ENCODE measurements at places on chromosomes 3 and 15.

DNA sequence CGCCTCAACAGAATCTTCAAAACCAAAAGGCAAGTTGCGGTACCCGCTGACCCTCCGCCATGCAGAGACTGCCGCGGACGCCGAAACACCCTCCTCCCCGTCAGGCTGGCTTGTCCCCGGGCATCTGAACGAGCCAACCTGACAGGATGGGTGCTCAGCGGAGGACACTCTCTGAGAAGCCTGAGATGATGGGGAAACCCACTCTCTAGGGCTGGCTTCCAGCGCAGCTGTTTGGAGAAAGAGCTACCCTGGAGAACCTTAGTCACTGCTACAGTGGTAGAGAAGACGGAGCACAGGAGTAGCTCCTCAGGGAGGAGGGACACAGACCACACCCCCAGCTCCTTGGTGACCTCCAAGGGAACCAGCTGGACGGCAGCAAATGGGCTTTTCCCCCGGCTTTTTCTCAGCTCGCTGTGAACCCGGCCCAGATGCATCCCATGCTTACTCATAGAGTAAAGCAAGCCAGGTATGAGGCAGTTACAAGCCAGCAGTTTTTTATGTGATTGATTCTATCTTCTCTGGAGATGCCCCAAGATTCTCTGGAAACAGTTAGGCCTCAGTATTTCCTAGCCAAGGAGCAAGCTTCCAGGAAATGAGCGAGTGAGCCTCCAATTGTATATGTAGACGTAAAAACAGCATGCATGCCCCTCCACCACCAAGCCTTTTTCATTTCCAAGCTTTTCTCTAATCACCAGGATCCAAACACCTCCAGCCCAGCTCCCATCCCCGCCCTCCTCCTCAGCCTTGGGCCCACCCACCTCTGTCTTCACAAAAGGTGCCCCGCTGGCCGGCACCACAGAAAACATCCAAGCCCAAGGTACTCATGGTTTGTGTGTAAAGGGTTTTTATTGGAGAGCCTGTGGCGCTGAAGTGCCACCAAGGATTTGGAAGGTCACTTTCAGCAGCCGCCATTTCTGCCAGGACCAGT, 38.7 kb downstream of the FAM174B start:
- DNase-seq, result no peak

DNA sequence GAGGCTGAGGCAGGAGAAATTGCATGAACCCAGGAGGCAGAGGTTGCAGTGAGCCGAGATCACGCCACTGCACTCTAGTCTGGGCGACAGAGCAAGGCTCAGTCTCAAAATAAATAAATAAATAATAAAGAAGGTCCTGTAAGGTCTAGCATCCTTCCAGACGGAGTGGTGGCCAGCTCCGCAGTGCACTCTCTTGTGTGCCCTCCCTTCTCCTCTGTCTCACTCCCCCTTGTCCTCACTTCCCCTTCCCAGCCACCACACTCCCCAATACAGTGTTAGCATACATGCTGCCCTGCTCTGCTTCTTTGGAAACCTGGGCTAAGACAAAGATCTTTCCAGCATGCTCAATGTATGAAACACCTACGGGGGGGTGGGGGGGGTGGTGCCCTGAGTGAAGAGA, 3.4 kb upstream of the CLN6 start:
- no peak for DNase-seq

DNA sequence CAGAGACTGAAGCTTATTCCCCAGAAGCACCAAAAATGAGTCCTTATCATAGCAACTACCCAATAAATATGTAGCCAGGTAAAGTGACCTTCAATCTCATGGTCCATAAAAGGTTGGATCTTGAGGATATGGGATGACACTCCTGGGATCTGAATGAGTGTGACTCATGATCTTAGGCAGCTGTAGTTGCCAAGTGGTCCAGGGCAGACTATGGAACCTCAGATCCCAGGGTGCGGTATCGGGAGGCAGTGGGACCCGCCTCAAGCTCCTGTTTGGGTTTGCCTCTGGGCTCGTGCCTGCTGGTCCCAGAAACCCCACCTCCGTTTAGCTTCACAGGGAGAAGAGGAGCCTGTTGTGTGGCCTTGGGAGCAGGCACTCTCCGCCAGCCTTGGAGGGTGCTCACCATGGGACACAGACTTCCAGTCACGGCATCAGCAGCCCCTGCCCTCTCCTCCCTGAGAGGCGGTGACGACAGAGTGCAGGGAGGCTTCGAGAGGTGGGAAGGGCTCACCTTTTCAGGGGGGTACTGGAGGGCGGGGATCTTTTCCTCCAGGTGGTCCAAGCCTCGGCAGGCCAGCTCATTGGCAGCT, 8.1 kb downstream of the PLIN1 start:
- no peak for DNase-seq

DNA sequence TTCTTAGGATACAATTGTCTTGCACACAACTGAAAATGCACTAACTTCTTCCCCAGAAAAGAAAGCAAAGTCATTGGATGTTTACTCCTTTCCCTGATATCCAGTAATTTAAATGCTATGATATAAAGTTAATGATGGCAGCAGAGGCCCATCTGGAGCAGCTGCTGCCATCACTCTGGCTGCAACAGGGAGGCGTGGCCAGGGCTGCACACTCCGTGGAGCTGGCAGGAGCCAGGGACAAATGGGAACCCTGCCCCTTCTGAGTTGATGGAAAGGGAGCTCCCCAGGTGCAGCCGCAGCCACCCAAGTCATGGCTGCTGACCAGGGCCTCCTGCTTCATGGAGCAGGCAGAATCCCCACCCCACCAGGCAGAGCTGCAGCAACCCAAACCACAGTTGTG, 72.6 kb upstream of the ALDH1A3 start:
- DNase-seq, result no peak

DNA sequence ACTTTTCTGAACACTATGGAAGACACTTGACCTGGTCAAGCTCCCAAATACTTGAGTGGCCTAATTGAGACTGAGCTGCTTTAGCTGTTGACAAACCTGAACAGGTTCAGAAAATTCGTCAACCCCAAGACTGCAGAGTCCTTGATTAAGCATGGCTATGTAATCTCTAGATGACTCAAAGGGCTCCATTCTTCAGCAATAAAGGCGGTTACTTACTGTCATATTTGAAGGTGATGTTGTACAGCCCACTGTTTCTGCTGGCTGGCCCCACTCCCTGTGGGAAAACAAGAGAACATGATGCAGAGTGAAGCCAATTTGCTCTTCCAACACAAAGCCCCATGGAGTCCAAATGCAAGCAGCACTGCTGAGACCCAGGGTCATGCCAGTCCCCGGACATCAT, 45.1 kb downstream of the IL17RD start:
- DNase-seq, result no peak

- no peak for DNase-seq
Observed at GRCh38 chr3:189606774-189607173, 24.4 kb upstream of the TP63 start.

DNA sequence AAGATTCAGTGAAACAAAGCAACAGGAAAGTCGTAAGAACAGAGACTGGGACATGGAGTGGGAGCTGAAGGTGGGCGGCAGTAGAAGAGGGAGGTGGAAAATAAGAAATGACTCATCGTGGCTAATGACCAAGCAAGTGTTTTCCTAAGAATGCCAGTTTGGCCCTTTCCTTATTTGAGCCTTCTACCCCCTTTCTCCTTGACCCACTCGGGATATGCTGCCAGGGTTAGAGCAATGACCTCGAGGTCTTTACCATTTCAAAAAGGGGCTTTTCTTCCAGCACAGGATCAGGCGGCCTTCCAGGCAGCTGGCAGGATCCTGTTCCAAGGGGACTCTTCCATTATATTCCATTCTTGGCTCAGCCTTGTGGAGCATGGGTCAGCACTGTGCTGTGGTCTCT, 241.1 kb downstream of the RYR3 start:
- no peak for DNase-seq

DNA sequence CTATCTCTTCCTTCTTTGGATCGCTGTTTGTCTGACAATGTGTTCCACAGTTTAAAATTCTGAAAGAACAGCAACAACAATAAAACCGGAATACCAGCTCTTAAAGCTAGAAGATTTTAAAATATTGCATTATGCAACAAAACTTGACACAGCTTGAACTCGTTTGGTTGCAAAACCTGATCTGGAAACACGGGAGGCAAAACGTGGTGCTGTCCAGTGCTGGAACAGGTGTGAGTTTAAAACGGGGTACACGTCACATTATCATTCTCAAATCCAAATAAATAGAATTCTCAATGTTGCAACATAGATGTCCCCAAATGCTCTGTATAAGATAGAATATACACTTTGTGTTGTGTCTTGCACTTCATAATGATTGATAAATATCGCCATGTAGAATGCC, 110.9 kb upstream of the LYSMD4 start:
- DNase-seq, result no peak

Data from stimulated activated CD8-positive, alpha-beta memory T cell treated with anti-CD3 and anti-CD28 coated beads, Interleukin-15, amount 100 ng/mL, for 24 hours (primary cell).